ENCODE measurements at places on chromosomes 16 and 17.

GRCh38 chr17:57811638-57812280 lies 38.1 kb downstream of the MRPS23 start:
- DNase-seq = peak; percentile 31

DNA sequence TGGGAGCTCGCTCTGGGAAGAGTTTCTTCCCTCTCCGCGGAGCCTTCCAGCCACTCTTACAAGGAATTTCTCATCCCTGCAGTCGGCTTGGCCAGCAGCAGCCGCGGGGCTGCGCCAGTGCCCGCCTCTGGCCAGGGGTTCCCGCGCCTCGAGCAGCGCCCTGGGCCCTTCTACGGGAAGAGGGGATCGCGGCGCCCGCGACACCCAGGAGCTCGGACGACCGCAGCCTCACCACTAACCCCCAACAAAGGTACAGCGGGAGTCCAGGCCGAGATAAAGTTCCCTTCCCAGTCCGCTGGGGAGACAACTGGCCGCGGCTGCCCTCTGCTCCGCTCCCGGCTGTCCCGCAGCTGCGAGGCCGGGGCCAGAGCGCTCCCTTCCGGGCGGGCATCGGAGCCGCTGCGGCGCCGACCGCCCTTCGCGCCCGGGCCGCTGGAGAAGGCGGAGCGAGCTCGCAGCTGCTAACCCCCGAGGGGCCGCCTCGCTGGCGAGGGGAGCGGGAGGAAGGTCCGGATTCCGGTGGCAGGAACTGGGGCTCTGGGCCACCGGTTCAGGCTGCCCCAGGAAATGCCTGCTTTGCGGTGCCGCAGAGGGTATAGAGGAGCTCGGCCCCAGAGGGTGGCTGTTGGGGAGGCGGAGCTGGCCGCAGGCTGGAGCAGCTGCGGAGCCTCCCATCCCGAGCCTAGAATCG lies 3.6 kb upstream of the HS3ST3B1 start:
- no peak for DNase-seq

DNA sequence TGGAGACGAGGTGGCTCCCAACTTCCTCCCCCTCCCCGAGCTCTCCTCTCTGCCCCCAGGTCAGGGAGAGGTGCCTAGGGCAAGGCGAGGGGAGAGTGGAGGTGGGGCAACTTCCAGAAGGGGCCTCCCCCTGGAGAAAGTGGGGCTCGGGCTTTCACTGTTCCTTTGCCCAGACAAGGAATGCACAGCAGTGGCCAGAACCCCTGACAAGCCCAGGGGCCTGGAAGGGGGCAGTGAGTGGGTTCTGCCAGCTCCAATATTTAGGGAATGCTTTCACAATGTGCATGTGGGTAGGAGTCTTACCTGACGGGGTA lies 11.7 kb upstream of the SP2 start:
- DNase-seq = no peak

GRCh38 chr16:20853981-20854620 lies 46.1 kb downstream of the DCUN1D3 start:
- DNase-seq = no peak

GRCh38 chr16:46621006-46621933 lies at the start of gene SHCBP1:
Gene SHCBP1, minus strand, starts transcription at chr16:46621379. Its CDS starts 20 bp downstream, at chr16:46621359.
- peak; percentile 94 for DNase-seq

GRCh38 chr17:2821868-2822267 lies 25.6 kb downstream of the RAP1GAP2 start:
- no peak for DNase-seq

GRCh38 chr16:70480127-70481105 lies 26.0 kb downstream of the FCSK start:
- DNase-seq = no peak

GRCh38 chr16:27450196-27450549 lies 48.2 kb downstream of the IL21R start:
- DNase-seq = no peak

DNA sequence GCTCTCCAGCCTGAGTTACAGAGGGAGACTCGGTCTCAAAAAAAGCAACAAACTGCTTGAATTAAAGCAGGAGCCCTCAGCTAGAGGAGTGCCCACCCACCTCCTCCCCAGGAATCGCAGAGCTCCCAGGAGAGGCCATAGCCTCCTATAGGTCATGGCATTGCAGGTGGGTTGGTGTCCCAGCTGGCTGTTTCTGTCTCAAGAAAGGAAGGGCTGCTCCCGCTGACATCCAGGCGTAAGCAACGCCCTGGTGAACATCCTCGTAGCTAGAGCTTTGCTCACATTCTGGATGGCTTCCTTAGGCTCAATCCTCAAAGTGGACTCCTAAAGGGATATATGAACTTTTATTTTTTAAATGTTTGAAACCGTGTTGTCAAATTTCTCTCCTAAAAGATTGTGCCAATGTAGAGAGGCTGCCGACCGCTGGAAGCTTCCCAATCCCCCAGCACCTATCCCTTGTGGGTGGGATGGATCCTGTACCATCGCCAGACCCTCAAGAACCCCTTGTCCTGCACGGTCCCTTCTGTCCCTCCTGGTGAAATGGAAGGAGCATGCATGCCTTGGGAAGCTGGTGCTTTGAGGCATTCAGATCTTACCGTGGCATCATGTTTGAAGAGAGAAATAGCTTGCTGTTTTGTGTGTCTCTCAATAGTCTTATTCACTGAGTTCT lies 5.9 kb downstream of the NLRC5 start:
- no peak for DNase-seq

DNA sequence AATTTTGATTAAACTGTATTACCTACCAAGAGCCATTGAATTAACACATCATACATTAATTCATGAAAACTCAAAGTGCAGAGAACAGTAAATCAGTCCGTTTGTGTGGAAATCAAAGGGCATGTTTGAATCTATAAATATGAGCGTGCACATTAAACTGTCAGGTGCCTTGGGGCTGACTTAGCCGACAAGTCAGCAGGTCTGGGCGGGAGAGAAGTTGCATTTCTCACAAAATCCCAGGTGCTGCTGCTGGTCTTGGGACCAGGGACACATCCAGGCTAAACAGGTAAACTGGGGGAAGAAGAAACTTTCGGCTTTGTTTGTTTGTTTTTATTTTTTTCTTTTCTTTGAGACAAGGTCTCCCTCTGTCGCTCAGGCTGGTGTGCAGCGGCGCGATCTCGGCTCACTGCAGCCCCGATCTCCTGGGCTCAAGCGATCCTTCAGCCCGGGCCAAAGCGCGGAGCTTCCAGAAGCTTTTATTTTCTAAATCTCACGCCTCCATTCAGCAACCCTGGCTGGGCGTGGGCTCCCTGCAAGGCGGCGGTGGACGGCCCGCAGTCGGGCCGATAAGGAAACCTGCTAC lies 213.9 kb downstream of the MRTFB start:
- peak; percentile 67 for DNase-seq

DNA sequence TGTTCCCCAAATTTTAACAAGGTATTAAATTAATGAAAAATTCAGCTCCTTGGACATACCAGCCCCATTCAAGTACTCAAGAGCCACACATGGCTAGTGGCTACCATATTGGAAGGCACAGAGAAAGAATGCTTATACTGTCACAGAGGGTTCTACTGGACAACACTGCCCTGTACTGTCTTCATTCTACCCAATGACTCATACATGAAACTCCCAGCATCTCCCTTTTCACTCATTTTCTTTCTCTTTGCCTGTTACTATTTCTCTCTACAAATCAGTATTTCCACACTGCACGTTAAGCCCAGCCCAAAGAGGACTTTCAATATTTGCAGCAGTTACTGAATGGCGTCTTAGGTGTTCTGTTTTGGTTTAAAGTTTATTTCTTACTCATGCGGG lies 72.1 kb upstream of the RCVRN start:
- DNase-seq = no peak

DNA sequence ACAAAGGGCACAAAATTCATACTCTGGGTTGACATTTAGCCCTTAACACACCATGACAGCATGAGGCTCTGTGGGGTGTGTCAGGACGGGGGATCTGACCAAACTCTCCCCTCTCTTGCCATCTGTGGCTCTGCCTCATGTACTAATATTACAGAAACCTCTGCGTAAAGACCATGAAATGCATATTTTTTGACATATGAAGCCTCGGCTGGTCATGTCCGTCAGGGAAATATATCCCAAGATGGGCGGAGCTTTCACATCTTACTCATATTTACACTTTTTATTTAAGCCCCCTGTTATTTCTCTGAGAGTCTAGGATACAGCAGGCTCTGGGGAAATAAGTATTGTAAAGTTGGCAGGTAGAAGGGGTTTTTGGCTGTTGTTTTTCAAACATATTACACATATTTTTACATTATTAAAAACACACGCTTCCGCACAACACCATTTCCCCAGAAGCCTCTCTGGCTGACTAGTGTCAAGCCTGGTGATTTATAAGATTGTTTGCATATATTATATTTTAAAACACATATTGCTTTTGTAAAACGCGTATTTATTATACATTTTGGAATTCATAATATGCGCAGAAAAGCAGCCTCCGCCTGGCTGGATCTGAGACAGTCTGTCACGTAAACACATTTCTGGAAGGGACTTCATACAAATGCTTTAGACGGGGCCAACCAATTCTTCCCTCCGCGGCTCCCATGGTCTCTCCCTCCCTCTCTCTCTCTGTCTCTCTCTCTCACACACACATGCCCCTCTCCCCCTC lies 237.7 kb upstream of the ZFHX3 start:
- DNase-seq = no peak

DNA sequence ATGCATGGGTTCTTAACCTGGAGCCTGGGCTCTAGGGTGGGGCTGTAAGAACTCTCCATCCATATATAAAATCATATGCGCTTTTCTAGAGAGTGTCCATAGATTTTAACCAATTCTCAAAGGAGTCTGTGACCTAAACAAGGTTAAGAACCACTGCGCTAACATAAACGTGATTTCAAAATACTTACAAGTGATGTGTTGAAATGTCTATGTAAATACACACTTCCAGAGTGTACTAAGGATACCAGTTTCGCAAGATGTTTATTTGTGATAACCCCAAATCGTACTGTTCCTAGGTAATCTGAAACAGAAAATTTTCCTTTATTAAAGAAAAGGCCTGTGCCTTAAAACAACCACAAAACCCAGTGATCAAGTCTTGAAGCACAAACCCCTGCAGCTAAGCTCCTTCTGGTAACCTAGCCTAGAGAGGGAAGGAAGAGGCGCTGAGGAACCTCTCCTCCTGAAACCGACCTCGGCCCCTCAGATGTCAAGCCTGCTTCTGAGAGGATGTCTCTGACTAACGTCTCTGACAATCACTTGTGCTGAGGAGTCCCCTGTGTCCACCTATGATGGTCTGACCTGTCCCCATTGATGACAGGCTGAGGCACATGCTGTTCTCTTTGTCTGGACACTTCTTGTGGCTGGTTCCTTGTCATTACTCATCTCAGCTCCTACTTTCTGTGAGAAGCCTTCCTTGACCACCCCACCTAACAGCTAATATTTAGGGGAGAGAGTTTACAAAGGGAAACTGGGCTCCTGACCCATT lies 32.2 kb downstream of the SNN start:
- no peak for DNase-seq
